Inflammatory macrophage (primary cell): ENCODE measurements at places on chromosomes 6 and 20.

- no peak for DNase-seq
These were observed 17.5 kb downstream of the C20orf173 start for GRCh38 chr20:35511814-35512420.

DNA sequence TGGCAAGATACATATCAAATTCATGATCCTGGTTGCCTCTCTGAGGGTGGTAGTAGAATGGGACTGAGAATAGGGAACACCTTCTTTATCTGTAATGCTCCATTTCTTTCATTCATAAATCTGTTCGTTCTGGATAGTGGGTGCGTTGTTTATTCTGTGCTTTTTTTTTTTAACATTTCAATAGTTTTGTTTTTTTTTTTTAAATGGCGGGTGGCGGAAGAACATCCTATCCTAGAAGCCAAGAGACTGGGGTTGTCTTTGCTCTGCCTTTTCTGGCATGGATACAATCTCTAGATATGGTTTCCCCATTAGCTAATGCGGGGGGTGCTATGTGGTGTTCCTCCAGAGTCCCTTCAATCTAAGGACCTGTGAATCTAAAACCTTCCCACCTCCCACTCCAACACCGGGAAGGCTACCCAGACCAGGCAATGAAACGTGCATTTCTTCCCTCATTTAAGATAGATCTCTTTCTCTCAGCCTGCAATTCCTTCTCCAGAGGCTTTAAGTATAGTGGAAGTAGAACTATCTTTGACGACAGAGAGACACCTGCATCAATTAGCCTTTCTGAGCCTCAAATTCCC, 883 bp upstream of the CCDC28A start:
- DNase-seq, result no peak

DNA sequence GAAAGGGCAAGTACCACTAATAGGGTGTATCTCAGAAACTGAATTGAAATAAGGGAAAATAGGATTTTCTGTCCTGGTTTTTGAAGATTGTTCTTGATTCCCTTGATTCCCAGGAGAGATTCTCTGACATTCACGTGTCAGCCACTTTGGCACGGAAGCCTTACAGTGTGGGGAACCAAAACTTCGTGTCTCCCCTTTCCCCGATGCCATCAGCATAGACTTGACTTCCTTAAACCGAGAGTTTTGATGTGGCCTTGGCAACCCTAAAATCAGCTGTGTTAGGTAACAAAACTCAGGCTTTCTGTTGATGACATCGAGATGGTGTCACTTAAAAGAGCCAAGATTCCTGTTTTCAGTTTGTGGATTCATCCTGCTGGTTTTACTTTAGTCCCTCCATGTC, 7.5 kb downstream of the HMGN4 start:
- DNase-seq, result peak; percentile 82

DNA sequence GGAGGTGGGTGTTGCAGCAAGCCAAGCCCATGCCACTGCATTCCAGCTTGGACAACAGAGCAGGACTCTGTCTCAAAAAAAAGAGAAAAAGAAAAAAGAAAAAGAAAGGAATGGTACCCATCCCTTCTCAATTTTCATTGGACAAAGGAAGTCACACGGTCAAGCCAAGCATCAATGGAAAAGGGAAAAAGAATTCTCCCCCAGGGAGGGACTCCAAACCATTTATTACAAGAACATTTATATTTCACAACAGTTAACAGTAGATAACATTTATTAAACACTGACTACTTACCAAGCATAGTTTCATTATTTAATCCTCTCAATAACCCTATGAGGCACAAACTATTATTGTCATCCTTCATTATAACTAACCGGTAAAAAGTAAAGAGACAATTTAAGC, 6.6 kb upstream of the KIF13A start:
- no peak for DNase-seq

- peak; percentile 68 for DNase-seq
These were observed 34.9 kb downstream of the KLHL31 start for GRCh38 chr6:53630533-53631226.

DNA sequence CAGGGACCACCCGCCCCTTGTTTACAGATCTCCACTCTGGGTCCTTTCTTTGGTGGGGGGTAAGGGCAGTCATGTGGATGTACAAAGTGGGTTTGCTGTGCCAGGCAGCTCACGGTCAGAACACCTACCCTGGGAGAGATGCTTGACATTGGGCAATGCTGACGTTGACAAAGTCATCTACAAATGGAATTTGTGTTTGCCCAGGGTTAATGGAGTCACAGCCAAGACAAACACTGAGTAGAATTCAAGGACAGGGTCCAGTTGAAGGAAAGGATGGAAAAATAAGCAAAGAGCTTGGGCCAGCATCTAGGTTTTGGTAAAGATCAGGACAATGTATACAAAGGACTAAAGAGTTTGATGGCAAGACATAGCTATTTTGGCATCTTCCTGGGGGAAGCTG, 54.7 kb downstream of the MOCS1 start:
- no peak for DNase-seq

DNA sequence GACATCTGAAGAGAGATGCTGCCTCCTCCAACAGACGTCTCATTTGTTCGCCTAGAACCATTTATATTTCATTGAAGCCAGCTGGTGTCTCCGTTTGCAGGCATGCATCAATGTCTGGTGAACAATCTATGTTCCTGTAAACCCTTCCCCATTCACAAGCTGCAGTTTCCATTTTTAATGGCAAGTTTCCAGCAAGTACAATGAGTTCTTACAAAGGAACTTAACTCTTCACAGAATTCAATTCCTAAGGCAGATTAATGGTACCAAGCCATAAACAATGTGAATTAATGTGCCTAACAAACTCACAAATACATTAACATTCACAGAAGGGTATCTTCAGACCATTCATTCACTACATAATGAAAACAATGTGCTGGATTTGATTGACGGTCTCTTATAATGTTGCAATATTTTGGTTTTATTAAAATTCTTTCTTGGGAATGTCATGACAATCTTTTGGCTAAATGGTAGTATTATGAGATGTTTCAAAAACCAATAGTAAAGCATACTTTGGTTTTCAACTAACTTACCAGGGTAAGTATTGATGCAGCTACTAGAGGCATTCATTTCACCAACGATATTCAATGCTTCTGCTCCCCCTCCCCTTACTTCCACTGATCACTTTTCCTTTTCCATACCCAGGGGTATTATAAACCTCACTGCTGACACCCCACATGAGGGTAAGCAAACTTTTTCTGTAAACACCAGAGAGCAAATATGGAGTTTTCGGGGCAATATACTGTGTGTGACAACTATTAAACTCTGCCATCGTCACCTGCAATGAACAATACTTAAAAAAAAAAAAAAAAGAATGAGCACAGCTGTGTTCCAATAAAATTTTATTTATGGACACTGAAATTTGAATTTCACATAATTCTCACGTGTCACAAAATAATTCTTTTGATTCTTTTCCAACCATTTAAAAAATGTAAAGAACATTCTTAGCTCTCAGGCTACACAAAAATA, 4.2 kb downstream of the AKIRIN2 start:
- DNase-seq, result peak; percentile 75

DNA sequence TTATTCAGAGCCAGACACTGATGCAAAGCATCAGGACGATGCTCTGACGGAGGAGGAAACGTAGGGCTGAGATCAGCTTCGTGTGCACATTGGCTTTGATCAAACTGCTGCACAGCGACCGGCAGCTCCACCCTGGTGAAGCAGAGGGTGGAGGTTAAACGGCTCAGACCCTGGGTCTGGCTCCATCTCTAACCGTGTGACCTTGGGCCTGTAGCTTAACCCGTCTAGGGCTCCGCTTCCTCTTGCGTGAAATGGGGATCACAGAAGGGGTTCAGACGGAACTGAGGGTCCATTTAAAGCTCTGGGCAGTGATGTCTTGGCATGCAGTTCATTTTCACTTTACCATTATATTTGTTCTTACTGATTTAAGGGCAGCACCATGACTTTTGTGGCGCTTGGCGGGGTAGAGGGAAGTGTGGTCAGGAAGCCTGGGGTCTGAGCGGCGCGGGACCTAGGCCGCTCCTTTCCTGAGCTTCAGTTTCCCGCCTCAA, 644 bp downstream of the RBL1 start:
- peak; percentile 19 for DNase-seq

- DNase-seq, result peak; percentile 37
These were observed 28.3 kb upstream of the PREP start for GRCh38 chr6:105431226-105431625.

- no peak for DNase-seq
These were observed 168.1 kb downstream of the GRM4 start for GRCh38 chr6:33977606-33978411.

- DNase-seq, result no peak
These were observed 55.3 kb downstream of the DNAAF9 start for GRCh38 chr20:3352202-3352601.

GRCh38 chr6:80217794-80218193, 111.3 kb downstream of the BCKDHB start:
- no peak for DNase-seq

DNA sequence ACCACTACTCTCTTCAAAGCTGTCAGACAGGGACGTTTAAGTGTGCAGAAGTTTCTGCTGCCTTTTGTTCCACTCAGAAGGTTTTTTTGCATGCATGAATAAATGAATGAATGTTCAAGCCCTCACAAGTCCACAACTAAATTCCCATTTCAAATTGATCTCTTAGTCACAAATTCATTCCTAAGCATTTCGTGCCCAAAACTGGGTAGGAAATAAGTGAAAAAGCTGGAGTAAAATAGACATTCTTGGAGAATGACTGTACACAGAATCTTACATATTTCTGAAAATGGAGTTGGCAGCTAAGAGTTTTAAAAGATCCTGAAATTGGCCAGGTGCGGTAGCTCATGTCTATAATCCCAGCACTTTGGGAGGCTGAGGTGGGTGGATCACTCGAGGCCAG, 117.6 kb downstream of the PERP start:
- no peak for DNase-seq

- DNase-seq, result no peak
These were observed 77.5 kb upstream of the RIPOR2 start for GRCh38 chr6:25013246-25013645.
